ENCODE measurements at places on chromosomes 13 and 19.

- DNase-seq: no peak
These were observed 6.0 kb downstream of the TEKTIP1 start for GRCh38 chr19:3544742-3545668.

DNA sequence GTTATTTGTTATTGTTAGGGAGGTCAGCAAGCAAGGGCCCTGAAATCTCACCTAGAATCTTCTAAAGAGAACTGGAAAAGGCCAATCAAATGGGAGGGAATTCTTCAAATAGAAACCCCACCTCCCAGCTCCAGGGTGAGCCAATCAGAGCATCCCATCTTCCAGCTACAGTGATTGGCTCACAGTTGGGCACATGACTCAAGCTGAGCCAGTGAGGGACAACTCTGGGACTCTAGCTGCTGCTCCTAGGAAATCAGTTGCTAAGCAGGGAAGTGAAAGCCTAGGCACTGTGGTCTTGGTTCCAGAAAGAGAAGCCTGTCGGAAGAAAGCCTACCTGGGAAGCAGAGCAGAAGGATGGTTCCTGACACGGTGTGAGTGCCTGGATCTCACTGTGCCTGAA is 13.4 kb downstream of the TM6SF2 start:
- no peak for DNase-seq

DNA sequence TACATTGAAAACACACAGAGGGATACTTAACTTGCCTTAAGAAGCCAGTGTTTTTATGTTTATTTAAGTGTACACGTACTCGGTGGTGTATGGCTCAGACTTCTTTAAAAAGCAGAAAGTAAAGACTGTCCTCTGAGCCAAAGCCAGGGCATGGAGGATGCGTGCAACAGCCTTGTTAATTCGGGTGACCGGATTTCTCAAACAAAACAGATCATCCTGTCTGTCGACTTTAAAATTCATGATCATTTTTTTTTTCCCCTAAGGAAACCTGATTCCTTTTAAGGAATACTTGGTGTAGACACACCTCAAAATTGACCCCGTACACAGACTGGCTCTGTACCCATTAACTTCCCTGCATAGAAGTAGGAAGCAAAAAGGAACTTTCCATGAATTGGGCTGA is 124.7 kb upstream of the RNF113B start:
- DNase-seq: no peak

- no peak for DNase-seq
These were observed 40.1 kb downstream of the PSPC1 start for GRCh38 chr13:19742643-19743042.

- DNase-seq: no peak
These were observed 150.7 kb downstream of the KCTD15 start for GRCh38 chr19:33947265-33947964.

DNA sequence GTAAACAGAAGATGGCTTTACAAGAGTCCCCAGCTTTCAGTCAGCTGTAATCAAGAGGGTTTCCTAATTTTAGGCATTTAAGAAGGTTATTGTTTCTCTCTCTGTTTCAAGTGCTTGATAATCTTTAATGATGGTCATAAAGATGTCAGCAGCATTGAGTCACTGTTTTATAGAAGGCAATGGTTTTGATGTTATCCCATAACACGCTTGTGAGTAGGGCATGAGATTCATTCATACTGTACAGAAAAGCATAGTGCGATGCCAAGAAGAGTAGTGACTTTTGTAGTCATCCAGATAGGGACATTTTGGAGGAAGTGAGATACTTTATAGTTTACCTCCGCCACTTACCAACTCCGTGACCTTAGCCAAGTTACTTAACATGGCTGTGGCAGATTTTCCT is 364.2 kb upstream of the SLC10A2 start:
- no peak for DNase-seq

- no peak for DNase-seq
These were observed 52.5 kb downstream of the FOXO1 start for GRCh38 chr13:40613914-40614313.

DNA sequence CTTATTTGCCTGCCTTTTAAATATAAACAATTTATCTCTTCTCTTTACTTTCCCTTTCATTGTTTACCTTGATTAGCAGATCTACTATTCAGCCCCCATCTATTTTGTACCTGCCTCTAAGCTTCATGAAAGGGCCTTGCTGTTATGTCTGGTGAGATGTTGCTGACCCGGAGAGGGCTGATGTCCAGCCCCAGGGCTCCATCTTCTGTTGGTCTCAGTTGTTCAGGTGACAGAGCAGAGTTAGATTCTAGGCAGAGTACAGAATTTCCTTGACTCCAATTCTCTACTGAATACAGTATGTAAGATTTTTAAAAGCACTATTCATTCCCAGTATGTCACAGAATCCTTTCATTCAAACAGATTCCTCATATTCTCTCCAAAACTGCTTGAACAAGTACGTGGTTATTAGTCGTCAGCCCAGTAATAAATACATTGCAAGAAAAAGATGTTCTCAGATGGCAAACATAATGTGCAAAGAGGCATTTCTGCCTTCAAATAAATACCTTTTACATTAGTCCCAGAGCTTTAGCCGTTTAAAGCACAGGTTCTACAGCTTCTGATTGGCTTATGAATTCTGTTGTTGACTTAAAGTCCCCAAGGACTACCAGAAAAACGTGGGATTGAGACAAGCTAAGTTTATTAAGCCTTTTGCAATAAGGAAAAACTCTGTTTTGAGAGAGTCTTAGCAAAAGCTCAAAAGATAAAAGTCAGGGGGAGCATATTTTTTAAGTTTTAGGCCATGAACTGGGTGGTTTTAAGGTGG is 159.1 kb downstream of the GPC5 start:
- DNase-seq: no peak

DNA sequence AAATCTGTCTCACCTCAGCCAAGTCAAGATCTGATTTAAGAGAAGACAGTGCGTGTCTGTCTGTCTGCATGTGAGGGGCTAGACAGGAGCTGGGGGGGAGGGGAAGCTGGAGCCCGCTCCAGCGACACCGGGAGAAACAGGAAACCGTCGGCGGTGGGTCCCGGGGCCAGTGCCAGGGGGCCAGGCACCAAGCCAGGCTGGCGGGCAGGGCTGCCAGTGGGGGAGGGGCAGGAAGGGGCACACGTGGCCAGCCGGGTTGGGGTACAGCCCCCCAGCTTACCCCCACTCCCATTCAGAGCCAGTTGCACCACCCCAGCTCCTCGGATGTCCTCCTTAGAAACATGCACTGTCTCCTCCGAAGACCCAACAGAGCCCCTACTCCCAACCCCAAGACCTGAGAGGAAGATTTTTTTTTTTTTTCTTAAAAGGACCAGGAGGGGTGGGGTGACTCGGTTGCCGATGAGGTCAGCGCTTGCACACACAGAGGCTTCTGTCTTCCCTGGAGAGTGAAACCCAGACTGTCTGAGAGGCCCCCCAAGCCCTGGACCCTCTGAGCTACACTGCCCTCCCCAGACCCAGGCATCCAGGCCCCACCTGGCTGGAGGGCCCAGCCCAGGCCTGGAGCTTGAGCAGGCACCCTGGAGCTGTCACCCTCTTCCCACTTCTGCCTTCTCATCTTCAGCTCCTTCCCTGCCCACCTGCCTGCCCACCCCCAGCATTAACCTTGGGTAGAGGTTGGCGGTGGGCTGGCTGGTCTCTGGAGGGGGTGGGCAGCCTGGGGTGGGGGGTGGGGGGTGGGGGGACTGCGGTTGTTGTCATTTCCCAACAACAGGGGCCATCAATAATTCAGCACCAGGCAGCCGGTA is 4.0 kb downstream of the ERF start:
- DNase-seq: peak; percentile 72

DNA sequence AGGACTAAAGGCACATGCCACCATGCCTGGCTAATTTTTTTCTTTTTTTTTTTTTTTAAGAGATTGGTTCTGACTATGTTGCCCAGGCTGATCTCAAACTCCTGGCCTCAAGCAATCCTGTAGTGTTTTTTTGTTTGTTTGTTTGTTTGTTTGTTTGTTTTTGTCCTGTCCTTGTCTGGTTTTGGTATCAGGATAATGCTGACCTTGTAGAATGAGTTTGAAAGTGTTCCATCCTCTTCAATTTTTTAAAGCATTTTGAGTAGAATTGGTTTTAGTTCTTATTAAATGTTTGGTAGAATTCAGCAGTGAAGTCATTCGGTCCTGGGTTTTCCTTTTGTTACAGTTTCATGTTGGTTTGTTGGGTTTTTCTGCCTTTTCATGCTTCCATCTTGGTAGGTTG is 19.2 kb downstream of the CEACAM4 start:
- no peak for DNase-seq

GRCh38 chr13:60043262-60043661 is 120.5 kb downstream of the DIAPH3 start:
- no peak for DNase-seq
